ENCODE measurements at places on chromosomes 11 and 22. TPM values are rescaled to one million over a fixed set of nuclear protein-coding genes. Genes with fewer than 3 reads are reported as not detected.

ARL2 gene
- total RNA-seq: 74.1 TPM

CST6 gene
- 11.0 TPM for total RNA-seq

NNMT gene
- total RNA-seq: 162 TPM

B3GAT1 gene
- 1.4 TPM for total RNA-seq

DNA sequence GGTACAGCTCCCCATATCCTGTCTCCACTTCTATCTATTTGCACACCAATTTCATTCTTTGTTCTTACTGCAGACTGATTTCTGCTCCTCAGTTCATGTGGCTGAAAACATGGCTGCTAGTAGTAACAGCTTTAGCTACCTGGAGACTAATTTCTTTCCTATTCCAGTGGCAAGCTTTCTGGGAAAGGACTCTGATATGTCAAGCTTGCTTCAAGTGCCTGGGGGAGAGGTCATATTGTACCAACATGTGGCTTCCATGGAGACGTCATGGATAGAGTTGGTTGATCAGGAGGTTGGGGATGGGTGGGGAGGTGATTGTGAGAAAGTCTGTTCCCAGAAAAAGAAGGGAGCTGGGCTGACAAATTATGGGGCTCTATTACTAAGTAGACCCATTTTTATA is 44.9 kb downstream of the ADM start:
- no peak for DNase-seq

- DNase-seq: no peak
These were observed 74.6 kb upstream of the FAT3 start for GRCh38 chr11:92149996-92150395.

DNA sequence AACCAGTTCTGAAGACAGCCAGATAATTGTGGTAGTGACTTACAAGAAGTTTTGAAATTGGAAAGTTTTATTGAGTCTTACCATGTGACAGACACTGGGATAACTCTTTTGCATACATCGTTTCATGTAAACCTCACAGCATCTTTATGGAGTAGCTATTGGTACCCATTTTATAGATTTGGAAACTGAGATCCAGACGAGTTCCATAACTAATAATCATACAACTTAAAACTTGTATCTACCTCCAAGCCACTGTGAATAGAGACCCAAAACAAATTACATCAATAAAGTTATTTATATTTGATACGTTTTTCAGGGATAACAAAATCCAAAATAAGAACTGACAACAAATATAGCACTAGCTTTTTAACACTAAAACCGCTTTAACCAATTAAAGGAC is 35.7 kb upstream of the LDHA start:
- DNase-seq: no peak

- peak; percentile 44 for DNase-seq
These were observed 23.9 kb downstream of the FADD start for GRCh38 chr11:70226967-70227366.

DNA sequence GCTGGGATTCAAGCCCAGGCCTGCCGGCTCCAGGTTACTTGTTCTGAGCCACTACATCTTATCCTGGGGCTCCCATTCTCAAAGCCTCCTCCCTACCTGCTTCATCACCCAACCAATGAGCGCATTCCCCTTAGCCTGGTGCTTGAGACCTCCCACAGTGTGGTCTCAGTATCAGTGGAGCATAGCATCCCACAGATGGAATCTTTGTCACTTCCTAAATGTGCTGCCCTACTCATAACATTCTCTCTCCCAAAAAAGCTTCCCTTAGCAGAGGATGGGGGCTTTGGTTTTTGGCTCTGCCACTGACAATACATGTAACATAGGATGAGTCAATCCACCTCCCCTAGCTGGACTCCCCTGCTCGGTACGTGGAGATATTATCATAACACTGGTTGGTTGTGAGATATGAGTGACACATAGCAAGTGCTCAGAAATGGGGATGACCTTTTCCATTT is 28.8 kb downstream of the TEAD1 start:
- no peak for DNase-seq

DNA sequence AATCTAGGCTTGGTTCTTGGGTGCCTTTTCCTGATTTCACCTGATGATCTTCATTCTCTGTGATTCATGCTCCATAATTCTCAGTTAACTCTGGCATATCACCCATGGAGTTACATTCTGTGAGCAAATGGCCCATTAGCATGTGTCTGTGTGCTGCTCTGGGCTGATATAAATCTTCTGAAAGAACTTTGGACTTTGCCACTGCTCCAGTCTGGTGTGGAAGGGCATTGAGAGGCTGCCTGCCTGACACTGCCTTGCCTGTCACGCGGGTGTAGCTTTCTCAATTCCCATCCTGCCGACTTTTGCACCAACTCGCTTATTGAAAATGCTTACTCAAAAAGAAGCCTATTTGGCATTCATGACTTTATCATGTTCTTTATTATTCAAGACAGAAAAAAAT is 42.2 kb downstream of the FAT3 start:
- DNase-seq: no peak

All from lower lobe of right lung (tissue), 2 donors.